NCI-H1417 (cell line): ENCODE measurements at places on chromosomes 11 and 22.

- no peak for DNase-seq
These were observed 146.2 kb downstream of the ARHGAP42 start for GRCh38 chr11:100833276-100833675.

GRCh38 chr11:64767344-64768299 is 7.8 kb upstream of the PYGM start:
- DNase-seq = peak; percentile 57

DNA sequence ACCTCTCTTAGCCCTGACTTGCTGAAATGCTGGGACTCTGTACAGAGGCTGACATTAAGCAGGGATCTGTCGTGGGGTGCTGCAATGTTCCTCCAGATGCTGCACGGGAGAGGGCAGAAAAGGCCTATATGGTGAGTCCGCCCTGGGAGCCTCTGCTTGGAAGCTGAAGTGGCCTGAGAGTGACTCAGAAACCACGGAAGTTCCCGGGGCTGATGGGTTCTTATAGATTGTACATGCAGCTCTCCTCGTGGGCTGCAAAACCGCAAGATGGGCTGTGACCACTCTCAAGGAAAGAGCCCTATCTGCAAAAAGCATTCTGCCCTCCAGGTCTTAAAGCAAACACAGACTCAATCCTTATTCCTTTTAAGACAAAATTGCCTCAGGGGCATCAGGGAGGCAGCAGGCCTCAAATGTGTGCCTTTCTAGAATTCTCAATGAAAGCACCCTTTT is 5.8 kb upstream of the SLC43A3 start:
- DNase-seq = no peak

DNA sequence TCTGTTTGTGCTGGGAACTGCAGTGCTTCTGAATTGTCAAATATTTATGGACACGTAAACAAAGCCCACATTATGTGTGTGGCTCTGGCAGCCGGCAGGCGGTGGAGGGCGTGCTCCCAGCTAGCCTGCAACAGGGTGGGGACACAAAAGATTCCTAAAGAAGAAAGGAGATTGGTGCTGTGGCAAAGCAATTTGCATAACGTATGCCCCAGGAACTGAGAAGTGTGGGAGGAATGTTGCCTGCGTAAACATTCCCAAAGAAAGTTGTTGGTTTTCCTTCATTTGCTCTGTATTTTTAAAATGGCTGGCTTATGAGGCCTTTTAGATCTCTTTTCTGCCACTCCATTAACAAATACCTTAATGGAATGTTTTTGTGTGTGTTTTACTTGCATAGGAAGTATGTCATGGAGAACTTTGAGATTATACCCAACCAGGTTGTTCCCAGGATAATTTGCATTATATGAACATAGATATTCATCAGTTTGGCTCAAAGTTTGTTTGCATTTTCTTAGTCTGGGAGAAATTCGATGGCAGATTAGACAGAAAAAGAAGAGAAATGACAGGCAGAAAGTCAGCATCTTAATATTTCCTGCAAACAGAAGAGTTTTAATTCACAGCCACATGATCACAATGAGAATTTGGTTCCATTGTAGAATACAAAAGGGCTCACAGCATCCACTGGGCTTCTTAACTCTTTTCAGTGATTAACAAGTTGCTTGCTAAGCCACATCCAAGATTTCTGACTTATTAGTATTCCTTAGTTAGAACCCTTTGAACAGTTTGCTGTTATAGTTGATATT is 41.8 kb upstream of the DLAT start:
- DNase-seq = no peak

GRCh38 chr22:19703869-19704268 is 10.4 kb upstream of the SEPTIN5 start:
- DNase-seq = peak; percentile 30

- DNase-seq = peak; percentile 39
These were observed 5.1 kb upstream of the B4GALNT4 start for GRCh38 chr11:363948-364761.

DNA sequence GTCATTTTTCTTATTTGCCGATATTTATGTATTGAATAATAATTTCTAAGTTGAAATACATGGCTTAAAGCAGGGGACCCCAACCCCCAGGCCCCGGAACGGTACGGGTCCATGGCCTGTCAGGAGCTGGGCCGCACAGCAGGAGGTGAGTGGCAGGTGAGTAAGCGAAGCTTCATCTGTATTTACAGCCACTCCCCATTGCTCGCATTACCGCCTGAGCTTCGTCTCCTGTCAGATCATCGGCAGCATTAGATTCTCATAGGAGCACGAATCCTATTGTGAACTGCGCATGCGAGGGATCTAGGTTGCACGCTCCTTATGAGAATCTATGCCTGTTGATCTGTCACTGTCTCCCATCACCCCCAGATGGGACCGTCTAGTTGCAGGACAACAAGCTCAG is 4.5 kb downstream of the ZMAT5 start:
- DNase-seq = peak; percentile 13

DNA sequence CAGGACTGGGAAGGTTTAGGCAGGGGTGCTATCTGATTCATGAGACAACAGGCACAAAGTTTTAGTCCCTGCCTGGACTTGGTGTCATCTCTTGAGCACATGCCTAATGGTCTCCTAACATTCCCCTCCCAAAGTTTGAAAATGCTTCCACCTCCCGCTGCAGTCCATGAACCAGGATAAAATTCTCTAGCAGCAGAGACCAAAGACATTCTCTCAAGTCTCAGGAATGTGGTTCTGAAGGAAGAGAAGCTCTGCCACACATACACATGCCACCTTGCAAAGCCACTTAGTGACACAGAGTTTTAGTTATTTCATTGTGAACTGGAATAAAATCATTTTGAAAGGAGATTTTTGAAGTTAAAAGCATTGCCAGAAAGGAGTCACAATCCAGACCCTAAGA is 15.5 kb downstream of the OR51B6 start:
- DNase-seq = no peak

GRCh38 chr11:83544846-83545245 is 258.7 kb upstream of the CCDC90B start:
- DNase-seq = no peak

GRCh38 chr11:120336641-120337354 is 585 bp downstream of the ARHGEF12 start:
- no peak for DNase-seq

DNA sequence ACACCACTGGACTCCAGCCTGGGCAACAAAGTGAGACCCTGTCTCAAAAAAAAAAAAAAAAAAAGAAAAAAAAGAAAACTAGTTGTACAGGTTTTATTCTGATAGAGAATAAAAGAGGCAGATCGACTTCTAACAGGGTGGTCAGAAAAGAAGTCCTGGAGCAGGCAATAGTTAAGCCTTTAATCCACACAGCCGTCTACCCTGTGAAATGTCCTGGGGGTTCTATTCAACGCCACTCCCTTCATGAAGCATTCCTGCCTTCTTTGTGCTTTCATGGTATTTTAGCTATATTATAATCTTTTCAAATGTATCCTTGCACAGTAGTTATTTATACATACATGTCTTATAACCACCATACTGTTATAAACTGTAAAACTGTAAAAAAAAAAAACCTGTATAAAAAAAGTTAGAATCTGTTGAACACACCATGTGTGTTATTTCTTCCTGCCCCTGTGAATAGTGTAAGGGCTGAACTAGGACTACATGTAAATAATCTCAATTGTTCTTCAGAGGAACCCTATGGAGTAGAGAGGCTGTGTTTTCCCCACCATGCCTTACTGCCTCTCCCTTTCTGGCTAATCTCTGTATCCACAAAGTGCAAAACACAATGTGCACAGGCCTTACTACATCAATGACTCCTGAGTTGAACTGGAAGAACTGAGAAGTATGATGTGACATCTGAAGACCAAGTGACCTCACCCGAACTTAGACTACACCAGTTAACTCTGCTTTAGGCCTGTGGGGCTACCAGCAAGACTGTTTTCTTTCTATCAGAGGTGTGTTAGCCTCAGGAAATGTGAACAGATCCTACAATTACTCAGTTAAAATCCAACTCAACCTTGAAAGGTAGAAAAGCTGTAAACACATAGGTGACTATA is 25.3 kb downstream of the PRCP start:
- no peak for DNase-seq

GRCh38 chr22:18070556-18071306 is 7.1 kb upstream of the PEX26 start:
- DNase-seq = peak; percentile 43

DNA sequence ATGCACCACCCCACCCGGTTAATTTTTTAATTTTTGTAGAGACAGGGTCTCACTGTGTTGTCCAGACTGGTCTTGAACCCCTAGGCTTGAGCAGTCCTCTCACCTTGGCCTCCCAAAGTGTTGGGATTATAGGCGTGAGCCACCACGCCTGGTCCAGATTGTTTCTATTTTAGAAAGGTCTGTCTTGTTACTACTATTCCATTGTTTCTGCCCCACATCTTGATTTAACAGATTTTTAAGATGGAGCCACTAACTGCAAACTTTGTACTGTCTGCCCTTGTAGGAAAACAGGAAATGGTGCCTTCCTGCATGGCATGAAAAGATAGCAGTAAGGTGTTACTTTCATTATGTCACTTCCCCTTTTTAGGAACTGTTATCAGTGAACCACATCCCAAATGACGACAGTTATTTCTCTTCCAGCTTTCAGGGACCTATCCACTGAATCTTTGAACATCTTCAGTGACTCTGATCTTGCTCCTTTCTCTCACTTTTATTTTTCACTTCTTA is 23.2 kb downstream of the TAF1D start:
- no peak for DNase-seq

- DNase-seq = no peak
These were observed 2.5 kb upstream of the KRTAP5-2 start for GRCh38 chr11:1600626-1601025.

DNA sequence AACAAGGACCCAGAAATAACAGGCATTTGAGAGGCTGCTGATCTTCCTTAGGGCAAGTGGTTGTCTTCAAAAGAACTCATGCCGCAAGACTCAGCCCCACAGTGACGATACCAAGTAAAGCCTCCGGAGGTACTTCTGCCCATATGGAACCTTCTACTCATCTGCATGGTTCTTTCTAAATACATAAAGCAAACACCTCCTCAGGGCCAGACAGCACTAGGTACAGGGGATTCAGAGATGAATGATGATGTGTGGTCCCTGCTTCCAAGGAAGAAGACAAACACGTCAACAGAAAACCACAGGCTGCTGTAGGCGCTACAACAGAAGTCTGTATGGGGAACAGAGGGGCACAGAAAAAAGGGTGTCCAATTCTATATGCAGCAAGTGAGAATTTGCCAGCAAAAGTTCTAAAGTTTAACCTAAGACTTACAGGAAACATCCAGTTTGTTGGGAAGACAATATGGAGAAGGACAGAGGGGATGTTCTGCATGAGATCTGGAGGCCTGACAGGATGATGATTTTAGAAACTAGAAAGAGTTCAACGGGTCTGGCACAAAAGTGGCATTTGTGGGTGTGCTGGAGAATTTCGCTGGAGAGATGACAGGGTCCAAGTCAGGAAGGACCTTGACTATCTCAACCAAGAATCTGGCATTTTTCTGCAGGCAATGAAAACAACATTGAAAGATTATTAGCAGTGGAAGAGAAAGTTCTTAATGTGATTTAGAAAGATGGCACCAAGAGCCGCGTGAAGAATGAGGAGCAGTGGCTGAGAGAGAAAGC is 23.7 kb downstream of the JAML start:
- DNase-seq = no peak

GRCh38 chr22:44260216-44261035 is 52.3 kb downstream of the SHISAL1 start:
- no peak for DNase-seq

DNA sequence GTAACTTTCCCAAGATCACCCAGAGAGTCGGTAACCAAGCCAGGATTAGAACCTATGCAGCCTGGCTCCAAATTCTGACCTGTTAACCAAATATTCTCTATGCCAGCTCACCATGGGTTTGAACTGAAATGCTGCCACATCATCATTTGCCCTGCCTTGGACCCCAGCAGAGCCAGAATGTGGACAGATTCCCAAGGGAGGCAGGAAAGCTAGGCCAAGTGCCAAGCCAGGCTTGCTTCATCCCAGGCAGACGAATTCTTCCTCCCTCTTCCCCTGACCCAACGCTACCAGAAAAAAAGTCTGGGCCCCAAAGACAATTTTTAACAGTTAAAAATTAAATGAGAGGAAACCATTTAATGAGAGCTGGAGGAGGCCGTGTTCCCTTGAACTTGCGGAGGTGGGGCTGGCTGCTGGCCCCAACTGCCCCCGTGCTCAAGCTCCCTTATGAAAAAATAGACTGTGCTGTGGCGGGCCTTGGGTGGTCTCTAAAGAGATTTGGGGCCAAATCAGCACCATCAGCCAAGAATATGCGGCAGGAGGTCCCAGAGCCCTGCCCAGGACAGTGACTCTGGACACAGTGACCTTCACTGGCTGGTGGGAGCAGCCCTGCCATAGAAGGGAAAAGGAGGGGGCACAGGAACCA is 184.1 kb upstream of the SYT13 start:
- DNase-seq = no peak

DNA sequence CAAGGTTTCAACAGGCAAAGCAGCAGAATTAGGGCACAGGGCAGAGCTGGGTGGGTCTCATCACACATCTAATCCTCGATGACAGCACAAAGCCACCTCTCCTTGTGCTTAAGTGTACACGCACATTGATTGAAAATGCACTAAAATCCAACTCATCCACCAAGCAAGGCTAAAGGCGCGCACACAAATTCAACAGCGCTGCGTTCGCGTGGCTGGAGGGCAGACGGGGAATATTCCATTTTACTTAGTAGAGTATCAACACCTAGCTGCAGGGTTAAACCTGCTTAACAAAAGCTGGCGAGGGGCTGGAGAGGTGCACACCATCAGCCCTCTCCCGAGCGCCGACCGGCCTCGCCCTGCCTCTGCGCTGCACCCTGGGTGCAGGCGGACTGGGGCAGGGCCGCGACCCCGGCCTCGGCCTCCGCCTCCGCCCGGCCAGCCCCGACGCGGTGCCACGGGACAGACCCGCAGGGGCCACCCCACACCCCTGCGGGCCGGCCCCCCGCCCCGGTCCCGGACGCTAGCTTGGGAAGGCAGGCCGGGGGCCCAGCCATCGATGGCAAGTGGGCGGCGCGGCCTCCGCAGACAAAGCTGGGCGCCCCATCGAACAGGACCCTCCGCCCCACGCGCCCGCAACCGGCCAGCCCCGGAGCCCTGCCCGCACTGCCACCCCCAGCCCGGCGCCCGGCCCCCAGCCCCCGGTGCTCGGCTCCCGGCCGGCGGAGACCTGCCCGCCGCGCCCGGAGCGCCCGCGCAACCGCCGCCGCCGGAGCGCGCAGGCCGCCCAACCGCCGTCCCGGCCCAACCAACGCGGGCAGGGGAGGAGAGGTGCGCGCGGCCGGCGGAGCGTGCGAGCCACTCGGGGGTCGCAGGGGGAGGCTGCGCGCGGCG is 929 bp downstream of the PRDM10 start:
- DNase-seq = peak; percentile 78

- no peak for DNase-seq
These were observed 14.0 kb downstream of the KIAA0930 start for GRCh38 chr22:45226503-45227186.

DNA sequence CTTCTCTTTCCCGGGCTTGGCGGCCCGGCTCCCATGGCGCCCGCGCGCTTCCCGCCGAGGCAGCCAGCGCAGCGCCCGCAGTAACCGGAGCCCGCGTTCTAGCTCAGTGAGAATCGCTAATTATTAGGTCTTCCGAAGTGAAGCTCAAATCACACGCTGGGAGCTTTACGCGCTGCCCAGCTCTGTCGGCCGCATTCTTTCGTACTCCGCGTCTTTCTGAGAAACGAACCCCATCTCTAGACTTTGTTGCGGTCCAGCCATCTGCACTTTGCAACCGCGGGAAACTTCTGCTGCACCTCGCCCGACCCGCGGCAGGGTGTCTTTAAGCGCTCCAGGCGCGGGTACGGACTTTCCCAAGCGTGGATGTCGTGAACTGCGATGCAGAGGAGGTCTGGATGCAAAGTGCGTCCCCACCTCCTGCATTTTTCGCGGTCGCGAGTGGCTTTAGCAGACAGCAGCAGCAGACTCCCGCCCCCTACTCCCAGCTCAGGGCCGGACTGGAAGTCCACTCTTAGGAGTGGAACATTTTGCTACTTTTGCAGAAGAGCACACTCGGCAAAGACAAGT is 6.0 kb upstream of the PAX6 start:
- no peak for DNase-seq
